Hematopoietic multipotent progenitor cell (in vitro differentiated cells): ENCODE measurements at places on chromosomes 1 and 21. TPM values are rescaled to one million over a fixed set of nuclear protein-coding genes. Genes with fewer than 3 reads are reported as not detected.

DNA sequence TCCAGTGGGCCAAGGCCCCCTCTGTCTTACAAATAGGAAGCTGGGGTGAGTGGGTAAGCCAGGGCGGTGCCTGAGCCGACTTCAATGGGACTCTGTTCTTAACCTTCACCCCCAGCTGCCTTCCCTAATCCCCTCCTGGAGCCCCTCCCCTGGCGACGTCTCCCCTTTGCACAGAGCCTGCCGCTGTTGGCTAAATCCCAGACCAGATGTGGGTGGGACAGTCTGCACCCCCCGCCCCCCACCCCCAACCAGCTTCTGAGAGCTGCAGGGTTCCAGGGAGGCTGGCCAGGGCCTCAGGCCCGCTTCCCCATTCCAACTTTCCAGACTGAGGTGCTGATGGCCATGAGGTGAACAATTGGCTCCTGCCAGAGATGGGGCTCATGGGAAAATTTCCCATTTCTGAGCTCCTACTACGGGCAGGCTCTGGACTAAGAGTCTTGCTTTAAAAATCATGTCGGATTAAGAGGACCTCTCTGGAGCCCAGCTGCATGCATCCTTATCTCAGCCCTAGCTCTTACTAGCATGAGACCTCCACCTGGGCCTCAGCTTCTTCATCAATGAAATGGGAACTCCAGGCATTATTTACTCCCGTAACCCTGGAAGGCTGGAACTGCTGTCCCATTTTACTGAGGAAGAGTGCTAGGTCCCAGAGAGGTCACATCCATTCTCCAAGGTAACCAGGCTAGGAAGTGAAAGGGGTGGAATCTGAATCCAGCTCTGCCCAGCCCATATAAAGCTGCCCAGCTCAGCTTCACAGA is 6.4 kb downstream of the COL8A2 start:
- no peak for DNase-seq

DNA sequence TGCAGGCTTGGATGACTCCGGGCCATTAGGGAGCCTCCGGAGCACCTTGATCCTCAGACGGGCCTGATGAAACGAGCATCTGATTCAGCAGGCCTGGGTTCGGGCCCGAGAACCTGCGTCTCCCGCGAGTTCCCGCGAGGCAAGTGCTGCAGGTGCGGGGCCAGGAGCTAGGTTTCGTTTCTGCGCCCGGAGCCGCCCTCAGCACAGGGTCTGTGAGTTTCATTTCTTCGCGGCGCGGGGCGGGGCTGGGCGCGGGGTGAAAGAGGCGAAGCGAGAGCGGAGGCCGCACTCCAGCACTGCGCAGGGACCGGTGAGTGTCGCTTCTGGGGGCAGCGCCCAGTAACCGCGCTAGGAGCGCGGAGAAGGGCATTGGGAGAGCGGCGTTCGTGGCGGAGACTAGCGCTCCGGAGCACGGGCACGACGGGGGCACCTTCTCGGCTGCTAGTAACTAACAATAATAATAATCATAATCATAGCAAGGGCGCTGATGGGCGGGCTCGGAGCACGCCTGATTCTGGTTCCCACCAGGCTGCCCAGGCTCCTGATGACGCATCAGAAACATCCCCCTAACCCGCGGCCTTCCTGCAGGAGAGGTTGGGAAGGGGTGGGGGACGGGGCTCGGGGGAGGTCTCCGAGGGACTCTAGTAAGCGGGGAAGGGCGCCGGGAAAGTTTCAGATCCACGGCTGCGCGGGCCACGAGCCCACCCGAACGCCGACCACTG is at the start of gene MX1:
TSS of gene MX1 (plus strand) at position 286 of the 722 bp plus-strand sequence. CDS start 5,832 bp downstream, outside the sequence.
- peak; percentile 89 for DNase-seq

INPP5B gene
- 50.4 TPM for total RNA-seq

- no peak for DNase-seq
Observed at GRCh38 chr1:166852918-166853317, 13.6 kb downstream of the POGK start.

DNA sequence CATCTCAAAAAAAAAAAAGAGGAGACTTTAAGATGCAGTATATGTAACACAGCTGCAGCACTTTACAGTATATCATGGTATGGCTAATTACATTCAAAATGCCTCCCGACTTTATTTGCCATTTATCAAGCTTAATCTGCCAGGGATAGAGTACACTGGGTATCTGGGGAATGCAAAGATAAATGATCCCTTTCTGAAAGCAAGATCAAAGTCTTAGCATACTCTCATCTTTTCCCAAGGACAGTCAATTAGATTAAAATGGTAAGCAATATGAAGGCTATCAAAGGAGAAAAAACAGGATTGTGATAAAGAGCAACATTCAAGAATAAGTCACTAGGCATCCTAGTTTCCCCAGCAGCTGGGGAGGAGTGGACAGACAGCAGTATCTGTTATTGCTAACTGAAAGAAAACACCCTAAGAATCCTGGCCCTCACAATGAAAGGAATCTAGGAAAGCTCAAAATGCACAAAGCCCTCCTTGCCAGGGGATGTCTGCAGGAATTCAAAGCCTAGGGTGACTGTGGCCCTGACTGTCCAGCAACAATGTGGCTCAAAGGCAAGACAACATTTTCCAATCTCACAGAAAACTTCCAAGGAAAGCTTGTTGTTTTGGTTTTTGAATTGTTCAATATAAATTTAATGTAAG is 56.7 kb upstream of the RAP1GAP start:
- DNase-seq = no peak

DNA sequence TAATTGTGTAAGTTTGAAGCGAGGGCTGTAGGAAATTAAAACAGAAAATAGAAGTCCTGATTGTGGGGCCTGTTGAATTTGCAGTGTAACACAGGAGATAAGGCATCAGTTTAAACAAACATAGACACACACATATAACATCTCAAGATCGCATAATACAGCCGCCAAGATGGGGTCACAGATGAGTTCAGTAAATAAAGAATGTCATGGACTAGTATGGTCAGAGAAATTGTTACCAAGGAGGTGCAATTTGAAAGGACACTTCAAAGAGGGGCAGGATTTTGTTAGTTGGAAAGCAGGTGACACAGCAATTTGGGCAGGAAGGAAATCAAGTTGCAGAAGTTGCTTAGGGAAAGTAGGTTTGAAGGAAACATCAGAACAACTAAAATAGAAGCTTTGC is 450.0 kb downstream of the USP25 start:
- DNase-seq = no peak

GRCh38 chr1:224745394-224745793 is 129.3 kb downstream of the CNIH3 start:
- no peak for DNase-seq

DNA sequence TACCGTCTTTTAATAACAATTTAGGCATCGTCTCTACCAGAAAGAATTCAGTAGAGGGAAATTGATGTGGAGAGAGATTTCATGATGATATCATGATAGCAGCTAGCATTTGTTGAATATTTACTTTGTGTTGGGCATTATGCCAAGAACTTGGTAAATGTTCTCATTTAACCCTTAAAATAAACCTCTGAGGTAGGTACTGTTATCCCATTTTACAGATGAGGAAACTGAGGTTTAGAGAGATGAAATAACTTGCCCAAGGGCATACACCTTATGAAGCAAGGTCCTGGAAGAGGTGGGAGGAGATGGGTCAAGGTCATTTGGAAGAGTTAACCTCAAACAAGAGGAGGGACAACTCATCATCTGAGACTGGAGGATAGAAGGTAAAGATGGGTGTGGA is 34.8 kb downstream of the TSNAX start:
- DNase-seq = no peak

NLRP3 gene
- total RNA-seq = 18.0 TPM

GBP5 gene
- 26.4 TPM for total RNA-seq

DNA sequence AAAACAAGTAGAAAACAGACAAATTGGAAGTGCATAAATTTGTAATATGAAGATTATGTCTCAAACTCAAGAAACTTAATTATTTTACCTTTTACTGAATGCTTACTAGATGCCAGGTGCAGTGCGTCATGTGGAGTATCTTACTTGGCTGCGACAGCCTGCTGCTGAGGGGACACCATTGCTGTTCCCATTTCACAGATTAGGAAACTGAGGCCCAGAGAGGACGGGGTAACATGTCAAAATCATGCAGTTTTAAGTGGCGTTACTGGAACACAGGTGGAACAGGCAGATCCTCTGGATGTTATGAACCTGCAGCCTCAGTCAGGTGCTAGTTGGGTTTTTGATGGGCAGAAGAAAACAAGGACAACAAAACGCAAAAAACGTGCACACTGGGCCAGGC is 7.3 kb upstream of the DHRS3 start:
- no peak for DNase-seq

DNA sequence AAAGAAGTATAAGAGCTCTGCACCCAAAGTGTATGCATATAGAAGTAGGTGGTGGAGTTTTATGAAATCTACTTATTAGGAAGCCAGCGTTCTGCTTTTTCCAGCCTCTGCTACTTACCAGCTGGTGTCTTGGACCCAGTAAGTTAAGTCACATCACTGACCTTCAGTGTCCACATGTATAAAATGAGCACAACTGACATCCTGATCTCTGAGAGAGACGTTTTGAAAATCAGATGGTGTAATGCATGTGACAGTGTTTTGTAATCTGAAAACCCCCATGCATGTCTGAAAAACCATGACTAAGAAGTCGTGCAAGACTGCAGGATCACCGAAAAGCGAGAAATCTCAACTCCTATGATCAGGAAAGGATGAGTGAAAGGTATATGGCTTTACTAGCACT is 2.0 kb downstream of the CR1 start:
- DNase-seq = no peak

GABRD gene
- 0.27 TPM for total RNA-seq

DNA sequence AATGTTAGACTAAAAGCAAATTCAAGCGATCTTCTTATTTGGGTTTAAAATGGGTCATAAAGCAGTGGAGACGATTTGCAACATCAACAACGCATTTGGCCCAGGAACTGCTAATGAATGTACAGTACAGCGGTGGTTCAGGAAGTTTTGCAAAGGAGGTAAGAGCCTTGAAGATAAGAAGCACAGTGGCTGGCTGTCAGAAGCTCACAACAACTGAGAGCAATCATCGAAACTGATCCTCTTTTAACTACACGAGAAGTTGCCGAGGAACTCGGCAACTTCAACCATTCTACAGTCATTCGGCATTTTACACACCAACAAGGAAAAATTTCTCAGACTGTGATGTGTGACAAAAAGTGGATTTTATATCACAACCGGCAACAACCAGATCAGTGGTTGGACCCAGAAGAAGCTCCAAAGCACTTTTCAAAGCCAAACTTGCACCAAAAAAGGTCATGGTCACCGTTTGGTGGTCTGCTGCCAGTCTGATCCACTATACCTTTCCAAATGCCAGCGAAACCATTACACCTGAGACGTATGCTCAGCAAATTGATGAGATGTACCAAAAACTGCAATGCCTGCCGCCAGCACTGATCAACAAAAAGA is 47.9 kb downstream of the ASH1L start:
- DNase-seq = peak; percentile 47

GRCh38 chr1:36951292-36951750 is 83.0 kb downstream of the GRIK3 start:
- no peak for DNase-seq

DNA sequence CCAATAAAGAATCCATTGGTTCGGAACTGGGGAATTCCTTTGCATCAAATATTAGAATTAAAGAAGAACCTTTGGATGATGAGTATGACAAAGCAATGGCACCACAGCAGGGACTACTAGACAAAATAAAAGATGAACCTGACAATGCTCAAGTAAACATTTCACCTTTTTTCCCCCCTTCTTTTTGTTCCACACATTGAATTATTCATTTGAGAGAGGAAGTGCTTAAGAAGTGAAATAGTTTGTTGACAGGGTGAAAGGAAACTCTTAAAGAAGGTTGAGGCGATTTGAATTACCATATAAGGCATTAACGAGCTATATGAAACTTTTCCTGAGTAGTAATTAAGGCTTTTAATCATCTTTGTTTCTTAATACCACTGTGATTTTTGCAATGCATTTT is 93.1 kb downstream of the ZMYM4 start:
- DNase-seq = no peak

DNA sequence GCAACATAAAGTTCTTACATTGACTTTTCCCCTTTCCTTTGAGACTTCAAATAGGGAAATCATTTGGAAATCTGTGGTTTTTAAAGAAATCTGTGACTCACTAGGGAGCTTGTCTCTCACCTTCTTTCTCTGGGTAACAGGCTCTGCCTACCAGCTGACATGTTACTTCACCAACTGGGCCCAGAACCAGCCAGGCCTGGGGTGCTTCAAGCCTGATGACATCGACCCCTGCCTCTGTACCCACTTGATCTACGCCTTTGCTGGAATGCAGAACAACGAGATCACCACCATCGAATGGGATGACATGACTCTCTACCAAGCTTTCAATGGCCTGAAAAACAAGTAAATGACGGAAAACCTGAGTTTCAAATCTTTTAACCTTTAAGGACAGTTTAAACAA is 9.2 kb upstream of the CHIA start:
- no peak for DNase-seq

DNA sequence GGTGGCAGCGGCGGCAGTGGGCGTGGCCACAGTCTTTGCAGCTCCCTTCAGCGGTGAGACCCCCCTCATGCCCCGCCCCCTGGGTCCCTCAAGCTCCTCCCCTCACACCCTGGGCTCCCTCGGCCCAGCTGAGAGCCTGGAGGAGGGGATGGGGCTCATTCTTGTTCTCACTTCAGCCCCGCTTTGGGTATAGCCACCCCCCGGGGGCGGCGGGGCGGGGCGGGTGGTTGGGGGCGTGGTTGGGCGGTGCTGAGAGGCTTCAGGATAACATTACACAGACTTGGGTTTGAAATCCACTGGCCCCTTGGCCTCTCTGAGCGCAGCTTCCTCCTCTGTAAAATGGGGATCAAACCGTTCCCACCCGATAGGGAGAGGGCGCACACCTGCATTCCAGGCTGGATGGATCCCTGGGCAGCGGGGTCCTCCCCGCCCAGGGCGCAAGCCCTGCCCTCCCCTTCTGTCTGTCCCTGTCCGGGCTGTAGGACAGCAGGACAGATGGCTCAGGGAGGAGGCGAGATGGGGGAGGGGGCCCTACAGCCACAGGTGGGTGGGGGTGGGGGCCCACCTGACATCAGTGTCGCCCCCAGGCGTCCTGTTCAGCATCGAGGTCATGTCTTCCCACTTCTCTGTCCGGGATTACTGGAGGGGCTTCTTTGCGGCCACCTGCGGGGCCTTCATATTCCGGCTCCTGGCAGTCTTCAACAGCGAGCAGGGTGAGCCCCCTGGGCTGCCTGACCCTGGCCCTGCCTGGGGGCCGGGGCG is 5.1 kb downstream of the CLCNKA start:
- peak; percentile 69 for DNase-seq

DNA sequence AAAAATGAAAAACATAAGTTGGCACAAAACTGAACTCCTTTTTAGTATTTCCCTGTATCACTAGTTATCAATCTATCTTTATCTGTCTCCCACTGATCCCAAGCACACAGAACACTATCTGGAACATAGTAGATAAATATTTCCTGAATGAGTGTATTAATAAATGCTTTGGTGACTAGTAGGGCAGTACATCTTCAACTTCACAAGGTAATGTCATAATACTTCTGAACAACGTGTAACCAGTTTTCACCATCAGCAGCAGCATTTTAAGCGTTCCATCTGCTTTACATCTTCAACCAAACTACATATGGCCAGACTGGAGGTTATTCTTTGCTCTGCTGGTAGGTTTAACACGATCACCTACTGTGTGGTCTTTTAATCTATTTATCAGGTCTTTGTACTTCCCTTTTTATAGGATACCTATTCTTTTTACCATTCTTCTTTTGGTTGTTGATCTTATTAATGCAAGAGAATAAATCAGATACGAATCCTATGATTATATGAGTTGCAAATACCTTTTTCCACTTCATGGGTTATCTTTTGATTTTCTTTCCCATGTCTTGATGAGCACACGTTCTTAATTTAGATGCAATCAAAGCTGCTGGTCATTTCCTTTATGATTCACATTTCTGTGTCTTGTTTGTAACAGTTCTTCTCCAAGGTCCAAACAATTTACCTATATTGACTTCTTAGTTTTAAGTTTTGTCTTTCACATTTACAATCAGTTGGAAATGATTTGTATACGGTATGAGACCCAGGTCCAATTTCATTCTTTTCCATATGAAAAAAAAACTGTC is 16.3 kb downstream of the GPBP1L1 start:
- no peak for DNase-seq
